ENCODE measurements at places on chromosomes 5 and 9.

DNA sequence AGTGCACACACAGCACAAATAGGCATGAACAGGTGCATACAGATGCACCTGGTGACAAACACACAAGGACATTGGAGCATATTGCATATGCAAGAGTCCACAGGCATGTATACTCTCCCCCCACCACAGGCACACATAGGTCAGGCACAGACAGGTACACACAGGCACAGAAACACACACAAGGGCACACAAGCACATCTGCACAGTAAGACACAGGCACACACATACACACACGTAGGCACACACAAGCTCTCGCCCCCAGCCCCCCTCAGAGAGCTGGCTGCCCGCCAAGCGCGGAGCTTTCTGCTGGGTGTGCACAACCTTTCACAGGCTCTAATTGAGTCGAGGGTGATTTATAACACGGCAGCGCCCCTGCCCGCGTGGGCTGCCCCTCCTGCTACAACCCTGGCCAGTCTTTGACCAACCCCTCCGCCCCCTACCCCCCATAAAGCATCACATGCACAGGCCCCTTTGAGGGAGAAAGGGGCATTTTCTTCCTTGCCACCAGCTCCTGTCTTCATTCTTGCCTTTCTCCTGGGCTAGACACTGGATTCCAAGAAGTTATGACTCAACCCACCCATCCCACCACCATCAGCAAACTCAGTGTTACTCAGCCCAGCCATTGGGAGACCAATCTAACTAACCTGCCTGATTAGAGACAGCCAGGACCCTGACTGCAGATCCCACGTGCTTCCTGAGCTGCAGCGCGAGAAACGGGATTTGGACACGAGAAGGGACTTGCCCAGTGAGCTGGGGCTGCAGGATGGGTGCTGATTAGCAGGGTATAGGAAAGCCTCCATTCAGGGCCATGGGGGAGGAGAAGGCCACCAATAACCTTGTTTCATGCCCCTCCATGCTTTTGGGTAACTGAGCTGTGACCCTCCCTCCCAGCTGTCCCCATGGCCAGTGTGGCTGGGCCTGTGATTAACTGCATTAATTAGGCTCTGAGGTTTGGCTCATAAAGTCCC lies 42.8 kb upstream of the PSD2 start:
- peak; percentile 37 for DNase-seq

DNA sequence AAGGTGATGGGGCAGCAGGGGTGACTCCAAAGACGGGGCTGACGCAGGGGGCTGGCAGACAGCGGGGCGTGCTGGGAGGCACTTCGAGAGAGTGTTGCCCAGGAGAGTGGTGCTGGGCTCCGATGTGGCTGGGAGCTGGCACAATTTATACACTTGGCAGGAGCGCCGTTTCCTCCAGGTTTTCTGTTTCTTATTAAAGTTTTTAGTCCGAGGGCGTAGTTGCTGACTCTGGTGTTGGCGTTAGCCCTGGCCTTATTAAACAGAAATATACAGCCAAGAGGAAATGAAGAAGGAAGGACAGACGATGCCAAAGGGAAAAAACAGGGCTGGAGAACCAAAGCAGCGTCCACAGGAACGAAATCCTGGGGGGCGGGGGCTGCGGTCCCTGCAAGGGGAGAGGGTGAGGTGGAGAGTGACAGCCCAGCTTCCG lies 139.6 kb upstream of the PHYKPL start:
- DNase-seq = no peak

DNA sequence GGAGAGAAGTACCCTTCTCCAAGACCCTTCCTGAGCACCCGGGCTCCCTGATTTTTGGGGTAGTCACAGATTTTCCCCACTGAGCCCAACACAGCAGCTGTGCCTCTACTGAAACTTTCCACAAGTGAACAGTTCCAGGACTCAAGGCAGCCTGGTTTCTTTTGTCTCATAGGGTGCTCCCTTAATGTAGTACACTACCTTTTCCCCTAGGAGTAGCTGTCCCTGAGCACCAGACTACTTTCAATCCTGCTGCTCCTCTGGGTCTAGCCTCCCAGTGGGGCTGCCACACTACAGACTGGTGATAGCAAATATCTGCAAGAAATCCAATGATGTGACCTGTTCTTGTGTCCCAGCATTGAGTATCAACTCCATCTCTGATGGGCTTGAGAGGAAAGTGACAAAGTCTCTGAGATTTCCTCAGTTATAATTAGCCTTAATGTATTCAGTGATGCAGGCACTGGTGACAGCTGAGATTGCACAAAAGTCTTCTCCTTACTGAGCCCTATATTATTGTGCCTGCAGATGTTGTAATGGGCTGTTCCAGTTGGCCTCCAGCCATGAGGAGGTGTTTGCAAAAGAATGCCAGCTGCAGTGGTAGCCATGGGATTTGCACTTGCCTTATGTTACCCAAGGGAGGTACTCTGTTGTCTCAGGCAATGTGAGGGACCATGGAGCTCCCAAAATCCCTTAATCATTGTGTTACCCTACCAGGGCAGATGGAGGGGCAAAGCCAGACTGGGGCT lies 1802.5 kb downstream of the EFNA5 start:
- no peak for DNase-seq

- DNase-seq = no peak
Measured at GRCh38 chr5:175576591-175576990, 81.3 kb upstream of the HRH2 start.

- DNase-seq = peak; percentile 4
Measured at GRCh38 chr5:76468635-76469425, 65.7 kb downstream of the IQGAP2 start.

DNA sequence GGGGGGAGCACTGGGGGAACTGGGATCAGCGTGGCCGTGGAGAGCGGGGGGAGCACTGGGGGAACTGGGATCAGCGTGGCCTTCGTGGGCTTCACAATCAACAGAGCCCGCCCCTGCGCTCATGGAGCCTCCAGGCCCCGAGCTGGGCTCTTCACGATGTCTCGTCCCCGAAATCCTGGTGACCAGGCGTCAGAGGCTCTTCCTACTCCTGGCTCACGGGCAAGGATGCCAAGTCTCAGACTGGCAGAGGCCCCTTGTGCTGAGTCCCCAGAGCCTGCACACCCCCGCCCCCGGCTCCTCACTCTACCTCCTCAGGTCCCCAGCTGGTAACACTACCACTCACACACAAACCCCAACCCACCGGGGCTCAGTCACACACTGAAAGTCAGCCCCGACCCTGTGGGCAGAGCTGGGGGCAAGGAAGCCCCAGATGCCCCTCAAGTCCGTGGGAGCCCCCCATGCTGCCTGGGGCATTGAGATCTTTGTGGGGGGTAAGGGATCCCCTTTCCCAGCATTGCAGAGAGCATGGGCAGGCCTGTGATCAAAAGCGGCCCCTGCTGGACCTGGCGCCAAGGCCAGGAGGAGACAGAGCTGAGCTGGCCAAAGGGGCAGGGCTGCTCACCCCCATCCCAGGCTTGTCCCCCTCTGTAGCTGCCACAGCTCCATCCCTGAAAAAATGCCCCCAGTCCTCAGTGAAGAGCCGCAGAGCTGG lies 26.7 kb downstream of the LHX3 start:
- DNase-seq = no peak

- no peak for DNase-seq
Measured at GRCh38 chr5:174424219-174425053, 299.9 kb upstream of the MSX2 start.

GRCh38 chr5:95949810-95950209 lies 11.8 kb downstream of the ELL2 start:
- DNase-seq = no peak

DNA sequence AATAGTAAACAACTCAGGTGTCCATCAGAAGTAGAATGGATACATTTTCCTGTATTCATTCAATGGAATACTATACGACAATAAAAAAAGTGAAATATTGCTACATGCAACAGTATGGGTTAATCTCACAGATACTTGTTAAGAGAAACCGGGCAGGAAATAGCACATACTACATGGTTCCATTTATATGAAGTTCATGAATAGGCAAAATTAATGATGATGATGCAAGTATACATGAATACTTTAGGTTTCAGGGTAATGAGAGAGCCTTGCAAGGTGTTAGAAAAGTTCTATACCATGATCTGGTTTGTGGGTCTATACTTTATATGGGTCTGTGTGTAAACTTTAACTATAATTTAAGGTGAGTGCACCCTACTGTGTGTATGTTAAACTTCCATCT lies 390.4 kb downstream of the ADGRV1 start:
- DNase-seq = no peak

GRCh38 chr5:179243333-179243732 lies 101.9 kb downstream of the ADAMTS2 start:
- DNase-seq = peak; percentile 26

- no peak for DNase-seq
Measured at GRCh38 chr5:133406977-133407632, 205.2 kb downstream of the FSTL4 start.

GRCh38 chr9:120230227-120230626 lies 349.7 kb downstream of the CDK5RAP2 start:
- DNase-seq = no peak

GRCh38 chr5:16043349-16043965 lies 136.1 kb downstream of the MARCHF11 start:
- no peak for DNase-seq

DNA sequence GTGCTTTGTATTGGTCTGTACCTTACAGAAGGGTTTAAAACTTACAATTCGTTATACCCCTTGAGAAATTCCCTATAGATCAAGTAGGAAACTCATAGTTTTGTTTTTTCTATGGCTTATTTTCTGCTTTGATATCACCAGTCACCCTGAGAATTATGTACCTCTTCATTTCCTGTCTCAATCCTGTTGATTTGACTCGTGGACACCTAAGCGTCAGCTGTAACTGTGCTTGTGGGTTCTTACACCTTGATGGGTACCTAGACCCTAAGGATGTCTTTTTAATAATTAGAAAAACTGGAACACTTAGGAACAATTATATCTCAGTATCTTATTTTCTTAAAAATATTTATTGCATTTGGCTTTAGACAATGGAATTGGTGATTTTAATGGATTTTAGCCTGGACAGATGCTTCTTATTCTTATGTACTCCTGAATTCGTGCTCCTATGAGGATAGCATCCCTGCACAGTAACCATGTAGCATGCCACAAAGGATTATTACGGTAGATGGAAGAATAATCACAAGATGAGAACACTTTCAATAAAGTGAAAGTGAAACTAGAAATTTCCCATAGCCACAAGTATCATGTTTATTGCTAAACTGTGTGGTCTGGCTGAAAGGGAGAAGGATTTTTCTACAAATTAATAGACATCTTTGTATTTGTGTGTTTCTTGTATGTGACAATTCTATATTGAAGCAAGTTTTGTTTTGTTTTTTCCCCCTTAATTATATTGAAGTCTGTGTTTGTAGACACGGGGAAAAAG lies 1920.3 kb upstream of the WWC1 start:
- DNase-seq = no peak

- no peak for DNase-seq
Measured at GRCh38 chr5:61828856-61829255, 477.1 kb upstream of the KIF2A start.

- DNase-seq = no peak
Measured at GRCh38 chr5:180122875-180123274, 51.3 kb upstream of the RNF130 start.

GRCh38 chr9:134032456-134033222 lies 7.4 kb downstream of the BRD3OS start:
- no peak for DNase-seq

- no peak for DNase-seq
Measured at GRCh38 chr5:127418974-127419682, 98.3 kb upstream of the PRRC1 start.

DNA sequence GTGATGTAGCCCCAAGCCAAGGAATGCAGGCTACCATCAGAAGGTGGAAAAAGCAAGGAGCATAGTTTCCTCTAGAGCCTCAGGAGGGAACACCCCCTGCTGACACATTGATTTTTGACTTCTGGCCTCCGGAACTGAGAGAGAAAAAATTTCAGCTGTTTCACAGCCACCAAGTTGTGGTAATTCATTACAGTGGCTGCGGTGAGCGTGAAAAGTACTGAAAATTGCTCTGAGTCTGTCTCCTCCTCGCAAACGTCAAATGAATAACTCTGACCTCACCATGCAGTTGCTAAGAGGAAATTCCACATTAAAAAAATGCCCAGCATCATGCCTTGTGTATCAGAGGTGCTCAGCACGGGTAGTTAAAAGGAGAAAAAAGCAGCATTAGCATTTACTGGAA lies 277.9 kb upstream of the MSX2 start:
- no peak for DNase-seq

- DNase-seq = no peak
Measured at GRCh38 chr5:149380466-149381121, 1.5 kb upstream of the IL17B start.

- DNase-seq = no peak
Measured at GRCh38 chr9:7823651-7824050, 24.1 kb upstream of the DMAC1 start.

DNA sequence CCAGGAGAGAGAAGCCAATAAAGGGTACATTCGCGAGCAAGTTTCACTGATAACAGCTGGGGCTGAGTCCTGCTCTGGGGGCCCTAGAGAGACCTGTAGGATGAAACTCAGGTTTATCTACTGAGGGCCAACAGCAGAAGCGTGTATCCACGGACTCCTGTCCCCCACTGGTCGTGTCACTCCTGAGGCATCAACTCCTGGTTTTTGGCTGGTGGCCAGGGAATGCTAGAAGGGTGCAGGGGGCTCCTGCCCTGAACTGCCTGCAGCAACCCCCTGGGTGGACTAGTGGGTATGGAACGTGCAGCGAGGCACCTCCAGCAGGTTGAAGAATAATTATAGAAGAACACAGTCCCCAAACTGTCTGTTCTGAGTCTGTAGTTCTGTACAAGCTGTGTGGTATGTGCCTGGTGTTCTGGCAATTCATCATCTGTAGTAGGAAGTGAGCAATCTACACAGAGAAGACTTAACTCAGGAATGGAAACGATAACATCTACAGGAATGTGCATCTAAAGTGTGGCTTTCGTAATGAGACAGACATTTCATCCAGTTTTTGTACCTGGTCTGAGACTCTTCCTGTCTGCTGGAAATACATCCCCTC lies 64.5 kb upstream of the GNA14 start:
- peak; percentile 70 for DNase-seq

- DNase-seq = no peak
Measured at GRCh38 chr9:16524078-16524477, 346.4 kb downstream of the BNC2 start.

DNA sequence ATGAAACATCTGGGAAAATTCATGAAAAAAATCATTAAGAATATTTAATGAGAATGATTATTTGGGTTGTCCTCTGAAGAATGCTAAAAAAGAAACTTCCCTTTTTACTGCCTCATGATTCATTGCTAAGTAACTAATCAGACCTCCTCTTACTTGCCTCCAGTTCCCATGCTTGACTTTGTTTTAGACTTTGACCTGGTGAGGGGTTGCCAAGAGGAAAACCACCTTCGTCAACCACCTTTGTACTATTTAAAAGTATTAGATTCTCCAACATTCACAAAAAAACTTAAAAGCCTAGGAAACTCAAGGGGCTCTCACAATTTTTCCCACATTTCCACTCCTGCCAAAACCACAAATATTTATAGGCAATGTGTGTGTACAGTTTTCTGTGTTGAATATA lies 115.2 kb upstream of the ST8SIA4 start:
- no peak for DNase-seq

GRCh38 chr5:158970569-158971014 lies 129.1 kb downstream of the EBF1 start:
- no peak for DNase-seq

- DNase-seq = no peak
Measured at GRCh38 chr5:109111680-109112079, 298.1 kb downstream of the PJA2 start.

- DNase-seq = no peak
Measured at GRCh38 chr9:109346904-109347303, 26.0 kb upstream of the EPB41L4B start.

All from fibroblast of skin of left quadriceps (primary cell).